Uterus (tissue), 4 donors: ENCODE measurements at places on chromosomes 5 and 9. TPM values are rescaled to one million over a fixed set of nuclear protein-coding genes. Genes with fewer than 3 reads are reported as not detected.

GRCh38 chr9:137136261-137136880, 2.6 kb upstream of the GRIN1 start:
- peaks cover 37% of the 10 kb centered on the region for H3K27me3 ChIP-seq
- H3K4me3 ChIP-seq: no peak overlapping the region
- H3K27ac ChIP-seq: no peak overlapping the region
- no peak for DNase-seq
- no peaks in the 10 kb centered on the region for H3K36me3 ChIP-seq
- no peaks in the 10 kb centered on the region for H3K4me1 ChIP-seq

The PRXL2C gene
- 24.7 TPM for total RNA-seq

- no peaks in the 10 kb centered on the region for H3K4me1 ChIP-seq
- no peak for DNase-seq
- no peak overlapping the region for H3K27ac ChIP-seq
- H3K4me3 ChIP-seq: no peak overlapping the region
These were observed 4.4 kb upstream of the FER start for GRCh38 chr5:108743319-108743718.

- DNase-seq: no peak
- H3K36me3 ChIP-seq: no peaks in the 10 kb centered on the region
- H3K27me3 ChIP-seq: no peaks in the 10 kb centered on the region
- H3K4me3 ChIP-seq: no peak overlapping the region
- no peaks in the 10 kb centered on the region for H3K4me1 ChIP-seq
These were observed 5.4 kb downstream of the REEP2 start for GRCh38 chr5:138444078-138444773.

The KCNMB1 gene
- total RNA-seq: 5.7 TPM

GRCh38 chr5:122753500-122753899, 21.4 kb upstream of the SNX2 start:
- H3K36me3 ChIP-seq: no peaks in the 10 kb centered on the region
- DNase-seq: no peak
- H3K27me3 ChIP-seq: no peaks in the 10 kb centered on the region
- no peak overlapping the region for H3K4me3 ChIP-seq
- H3K4me1 ChIP-seq: no peaks in the 10 kb centered on the region

GRCh38 chr9:129933185-129934040, 98.2 kb downstream of the USP20 start:
- H3K36me3 ChIP-seq: no peaks in the 10 kb centered on the region
- peak overlapping the region; percentile 90 for H3K27ac ChIP-seq
- DNase-seq: no peak
- no peaks in the 10 kb centered on the region for H3K27me3 ChIP-seq
